ENCODE measurements at places on chromosomes 2 and 18. TPM values are rescaled to one million over a fixed set of nuclear protein-coding genes. Genes with fewer than 3 reads are reported as not detected.

The IFIH1 gene
- total RNA-seq: 22.1 TPM

The NBAS gene
- 46.0 TPM for total RNA-seq

The CFAP221 gene
- total RNA-seq: 0.69 TPM

The CTAGE1 gene
- total RNA-seq: not detected

The SMARCAL1 gene
- 29.8 TPM for total RNA-seq

GRCh38 chr18:10130606-10131005 is 216.8 kb downstream of the VAPA start:
- no peak overlapping the region for H3K27ac ChIP-seq
- H3K36me3 ChIP-seq: no peaks in the 10 kb centered on the region
- no peak for DNase-seq
- H3K4me3 ChIP-seq: no peak overlapping the region
- no peaks in the 10 kb centered on the region for H3K4me1 ChIP-seq

- no peaks in the 10 kb centered on the region for H3K36me3 ChIP-seq
- no peaks in the 10 kb centered on the region for H3K27me3 ChIP-seq
- H3K4me3 ChIP-seq: no peak overlapping the region
- no peak overlapping the region for H3K27ac ChIP-seq
These were observed 129.1 kb downstream of the ANKRD44 start for GRCh38 chr2:197181491-197181890.

GRCh38 chr2:15650616-15651366 is 59.1 kb downstream of the DDX1 start:
- H3K4me1 ChIP-seq: no peaks in the 10 kb centered on the region
- no peak overlapping the region for H3K27ac ChIP-seq
- DNase-seq: no peak
- H3K4me3 ChIP-seq: no peak overlapping the region
- H3K36me3 ChIP-seq: no peaks in the 10 kb centered on the region
- no peaks in the 10 kb centered on the region for H3K27me3 ChIP-seq

DNA sequence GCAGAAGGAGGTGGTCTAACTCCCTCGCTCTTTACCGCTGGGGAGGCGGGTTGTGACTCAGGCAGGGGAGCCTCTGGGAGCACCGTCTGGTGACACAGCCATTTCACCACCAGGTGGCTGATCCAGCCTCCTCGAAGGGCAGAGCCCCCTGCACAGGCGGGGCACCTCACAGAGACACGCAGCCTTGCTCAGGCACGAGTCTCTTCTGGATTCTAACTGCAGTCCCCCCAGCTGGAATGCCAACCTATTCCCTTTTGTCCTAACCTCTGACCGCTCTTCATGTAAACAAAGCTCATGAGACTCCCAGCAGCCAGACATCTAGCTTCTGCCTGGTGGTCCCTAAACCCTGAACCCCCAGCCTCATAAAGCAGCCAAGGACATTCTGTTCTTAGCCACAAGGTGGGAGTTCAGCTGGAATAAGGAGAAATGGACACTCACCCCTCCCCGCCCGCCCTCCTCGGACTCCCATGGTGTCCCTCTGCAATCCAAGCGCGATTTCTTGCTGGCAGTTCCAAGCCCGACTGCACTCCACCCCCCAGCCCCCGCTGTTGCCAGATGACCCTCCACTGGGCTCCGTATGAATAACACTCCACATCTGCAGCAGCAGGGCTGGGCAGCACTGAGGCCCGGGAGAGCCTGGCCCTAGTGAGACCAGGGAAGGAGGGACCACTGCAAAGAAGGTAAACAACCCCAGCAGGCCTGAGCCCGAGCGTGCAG is 84.3 kb downstream of the TNS1 start:
- H3K27ac ChIP-seq: peak overlapping the region; percentile 94
- H3K36me3 ChIP-seq: peaks cover 8% of the 10 kb centered on the region
- H3K27me3 ChIP-seq: no peaks in the 10 kb centered on the region
- H3K4me3 ChIP-seq: no peak overlapping the region
- peak; percentile 78 for DNase-seq

DNA sequence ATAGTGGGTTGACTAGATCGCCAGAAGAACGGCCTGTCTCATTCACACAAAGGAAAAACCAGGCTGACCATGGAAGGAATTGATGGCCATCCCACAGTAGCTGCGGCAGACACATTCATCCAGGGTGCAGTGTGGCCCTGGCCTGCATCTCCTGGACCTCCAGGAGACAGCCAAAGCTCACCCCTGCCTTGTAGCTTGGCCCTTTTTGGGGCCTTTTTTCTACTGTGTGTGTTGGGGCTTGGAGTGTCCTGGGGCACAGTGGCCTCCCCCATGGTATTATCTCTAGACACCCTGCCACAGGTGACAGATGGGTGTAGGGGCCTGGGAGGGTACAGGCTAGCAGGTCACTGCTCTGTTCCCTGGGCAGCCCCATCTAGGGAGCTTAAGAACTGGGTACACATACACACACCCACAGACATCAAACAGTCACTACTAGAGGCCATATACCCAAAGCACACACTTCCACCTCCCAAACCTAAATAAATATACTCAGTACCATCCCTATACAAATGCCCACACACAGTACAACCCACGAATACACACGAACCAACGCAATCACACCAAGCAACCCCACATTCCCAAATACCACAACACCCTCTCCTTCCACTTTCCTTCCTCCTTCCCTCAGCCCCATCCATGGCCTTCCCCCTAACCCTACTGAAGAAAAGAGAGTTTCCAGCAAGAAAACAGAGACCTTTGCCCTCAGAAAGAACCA is 8.6 kb downstream of the EN1 start:
- no peaks in the 10 kb centered on the region for H3K4me1 ChIP-seq
- no peak overlapping the region for H3K27ac ChIP-seq
- no peaks in the 10 kb centered on the region for H3K36me3 ChIP-seq
- H3K27me3 ChIP-seq: no peaks in the 10 kb centered on the region

DNA sequence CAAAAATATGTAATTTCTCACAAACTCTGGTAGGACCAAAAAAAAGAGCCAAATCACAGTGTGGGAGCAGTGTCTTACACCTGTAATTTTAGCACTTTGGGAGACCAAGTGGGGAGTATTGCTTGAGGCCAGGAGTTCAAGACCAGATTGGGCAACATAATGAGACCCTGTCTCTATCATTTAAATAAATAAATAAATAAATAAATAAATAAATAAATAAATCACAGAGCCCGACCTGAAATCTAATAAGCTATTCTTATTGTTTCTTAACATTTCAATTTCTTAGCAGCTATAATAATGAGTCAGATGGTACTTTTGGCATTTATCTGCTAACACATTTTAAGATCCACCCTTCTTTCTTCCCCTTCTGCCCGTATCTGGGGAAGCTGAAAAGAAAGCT is 1229.6 kb downstream of the SUCLG1 start:
- no peak overlapping the region for H3K27ac ChIP-seq
- H3K36me3 ChIP-seq: no peaks in the 10 kb centered on the region
- no peaks in the 10 kb centered on the region for H3K4me1 ChIP-seq
- no peak for DNase-seq

GRCh38 chr2:23603156-23603555 is 218.2 kb downstream of the KLHL29 start:
- no peaks in the 10 kb centered on the region for H3K27me3 ChIP-seq
- no peaks in the 10 kb centered on the region for H3K36me3 ChIP-seq
- peak; percentile 51 for DNase-seq
- no peak overlapping the region for H3K27ac ChIP-seq

DNA sequence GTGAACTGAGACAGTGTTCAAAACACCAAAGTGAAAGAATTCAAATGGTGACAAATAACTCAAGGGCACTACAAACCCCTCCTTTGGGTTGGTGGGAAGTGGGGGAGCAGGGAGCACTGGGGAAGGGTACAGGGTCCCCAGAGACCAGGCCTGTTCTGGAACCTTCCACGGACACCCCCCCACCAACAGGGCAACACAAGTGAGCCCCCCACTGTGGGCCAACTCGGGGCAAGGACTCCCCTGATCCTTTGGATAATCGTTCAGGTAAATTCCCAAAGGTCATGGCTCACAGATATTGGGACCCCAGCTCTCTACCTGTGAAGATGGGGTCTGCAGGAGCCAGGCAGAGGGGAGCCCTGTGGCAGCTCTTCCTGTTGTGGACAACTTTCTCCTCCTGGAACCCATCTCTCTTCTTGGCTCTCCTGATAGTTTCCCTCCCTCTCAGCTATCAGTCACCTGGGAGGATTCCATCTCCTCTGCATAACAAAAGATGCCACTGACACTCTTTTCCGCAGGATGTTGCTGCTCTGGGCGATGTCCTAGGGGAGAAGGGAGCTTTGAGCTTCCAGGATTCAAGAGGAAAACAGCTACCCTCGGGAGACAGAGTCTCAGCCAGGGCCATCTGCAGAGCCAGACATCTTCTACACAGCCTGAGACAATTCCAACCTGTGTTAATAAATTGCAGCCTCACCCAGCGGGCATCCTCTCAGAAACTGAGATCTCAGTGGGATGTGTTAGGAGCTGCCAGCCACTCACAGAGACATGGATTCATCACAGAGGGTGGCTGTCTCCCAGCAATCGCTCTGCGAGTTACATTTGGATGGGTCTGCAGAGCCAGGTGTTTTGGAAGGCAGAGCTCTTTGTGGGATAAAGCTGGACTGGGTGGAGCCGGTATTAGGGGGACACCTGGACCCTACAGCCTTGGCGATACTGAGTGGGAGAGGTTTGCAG is 35.4 kb downstream of the MBP start:
- H3K4me1 ChIP-seq: peaks cover 3% of the 10 kb centered on the region
- H3K36me3 ChIP-seq: no peaks in the 10 kb centered on the region
- no peak overlapping the region for H3K4me3 ChIP-seq
- no peaks in the 10 kb centered on the region for H3K27me3 ChIP-seq
- H3K27ac ChIP-seq: no peak overlapping the region

- H3K27ac ChIP-seq: no peak overlapping the region
- no peaks in the 10 kb centered on the region for H3K4me1 ChIP-seq
- H3K4me3 ChIP-seq: no peak overlapping the region
- H3K27me3 ChIP-seq: no peaks in the 10 kb centered on the region
These were observed 170.1 kb upstream of the KYNU start for GRCh38 chr2:142707318-142707717.

DNA sequence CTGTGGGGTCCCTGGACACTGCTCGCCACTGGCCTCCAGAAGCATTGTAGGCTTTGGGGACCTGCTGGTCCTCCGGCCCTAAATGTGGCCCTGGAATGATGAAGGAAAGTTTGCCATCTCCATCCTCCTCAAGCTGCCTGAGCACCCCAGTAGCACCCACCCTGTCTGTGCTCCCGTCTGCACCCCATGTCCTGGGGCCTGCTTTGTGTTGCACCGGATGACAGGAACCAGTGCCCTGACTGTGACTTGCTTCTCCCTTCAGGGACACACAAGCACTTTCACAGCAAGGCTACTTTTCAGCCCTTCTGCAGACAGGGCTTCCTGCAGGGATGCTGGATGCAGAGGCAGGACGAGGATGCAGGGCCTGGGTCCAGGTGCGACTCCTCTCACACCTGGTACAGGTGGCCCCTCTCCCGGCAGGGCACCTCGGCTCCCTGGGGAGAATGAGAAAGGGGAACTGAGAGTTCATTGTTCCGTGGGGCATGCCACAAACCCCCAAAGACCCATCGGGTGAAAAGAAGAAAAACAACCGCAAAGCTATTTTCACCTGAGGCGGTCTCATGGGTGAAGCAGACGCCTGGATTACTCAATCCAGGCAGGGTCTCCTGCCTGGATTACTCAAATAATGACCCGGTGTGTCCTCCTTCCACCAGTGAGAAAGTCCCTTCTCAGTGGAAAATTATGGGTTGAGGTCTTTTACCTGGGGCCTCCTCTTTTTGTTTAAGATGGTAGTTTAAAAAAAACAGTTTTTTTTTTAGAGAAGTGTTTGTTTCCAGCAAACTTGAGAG is 74.9 kb downstream of the LONRF2 start:
- H3K4me1 ChIP-seq: no peaks in the 10 kb centered on the region
- no peak overlapping the region for H3K27ac ChIP-seq
- no peak overlapping the region for H3K4me3 ChIP-seq
- H3K27me3 ChIP-seq: no peaks in the 10 kb centered on the region
- DNase-seq: no peak

GRCh38 chr18:55287935-55288868 is 299.8 kb downstream of the TCF4 start:
- no peak for DNase-seq
- no peaks in the 10 kb centered on the region for H3K36me3 ChIP-seq
- no peak overlapping the region for H3K4me3 ChIP-seq
- H3K27me3 ChIP-seq: no peaks in the 10 kb centered on the region
- peak overlapping the region; percentile 36 for H3K27ac ChIP-seq

DNA sequence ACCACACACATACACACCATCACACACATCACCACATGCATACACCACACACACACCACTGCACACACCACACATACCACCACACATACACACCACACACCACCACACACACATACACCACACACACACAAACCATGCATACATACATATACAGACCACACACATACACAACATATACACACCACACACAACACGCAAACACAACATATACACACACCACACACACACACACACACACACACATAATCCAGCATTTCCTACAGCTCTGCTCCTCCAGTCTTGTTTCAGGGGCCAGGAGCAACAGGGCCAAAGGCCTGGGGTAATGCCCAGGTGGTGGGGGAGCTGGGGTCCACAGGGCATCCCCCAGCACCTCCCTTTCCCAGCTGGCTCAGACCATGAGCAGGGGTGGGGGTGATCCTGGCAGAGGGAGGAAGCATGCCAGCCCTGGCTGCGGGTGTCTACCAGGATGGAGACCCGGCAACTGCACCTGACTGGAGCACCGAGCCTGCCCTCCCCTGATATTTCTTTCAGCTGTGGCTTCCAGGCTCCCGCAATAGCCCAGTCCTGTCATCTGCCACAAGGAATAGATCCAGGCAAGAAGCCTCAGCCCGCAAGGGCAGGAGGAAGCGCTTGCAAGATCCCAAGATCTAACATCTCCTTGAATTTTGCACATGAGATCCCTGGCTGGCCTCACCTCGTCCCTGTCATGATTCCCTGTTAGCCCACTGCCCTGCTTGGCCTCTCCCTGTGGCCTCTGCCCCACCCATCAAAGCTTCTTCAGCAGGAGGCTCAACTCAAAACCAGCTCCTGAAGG is 196.9 kb downstream of the TNS1 start:
- peaks cover 29% of the 10 kb centered on the region for H3K36me3 ChIP-seq
- peak overlapping the region; percentile 71 for H3K27ac ChIP-seq
- H3K27me3 ChIP-seq: no peaks in the 10 kb centered on the region
- peak; percentile 56 for DNase-seq
- H3K4me1 ChIP-seq: no peaks in the 10 kb centered on the region

DNA sequence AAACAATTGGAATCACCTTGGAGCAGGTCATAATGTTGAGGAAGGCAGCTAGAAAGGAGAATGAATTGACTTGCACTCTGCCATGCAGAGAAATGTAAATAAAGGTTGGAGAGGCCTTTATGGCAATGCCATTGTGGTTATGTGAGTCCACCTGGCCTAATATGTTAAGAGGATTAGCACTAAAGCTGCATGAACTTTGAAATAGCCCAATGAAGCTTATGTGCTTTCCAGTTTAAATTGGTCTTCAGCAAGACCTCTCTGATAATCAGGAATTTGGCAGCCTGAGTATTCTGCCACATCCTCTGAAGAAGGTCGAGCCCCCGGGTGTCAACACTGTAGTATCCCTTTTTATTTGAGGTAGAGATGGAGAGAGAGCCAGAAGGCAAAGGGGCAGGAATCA is 464.9 kb downstream of the CDH2 start:
- peaks cover 2% of the 10 kb centered on the region for H3K4me1 ChIP-seq
- DNase-seq: no peak
- H3K4me3 ChIP-seq: no peak overlapping the region
- no peaks in the 10 kb centered on the region for H3K27me3 ChIP-seq
- H3K36me3 ChIP-seq: no peaks in the 10 kb centered on the region

Measured in aorta (tissue), 5 donors.